ENCODE measurements at places on chromosomes 6 and 20.
A peak's percentile ranks its signal among the peaks of the same experiment; 100 is the strongest.

GRCh38 chr20:49579195-49579594, 11.3 kb upstream of the PTGIS start:
- no peaks in the 10 kb centered on the region for H3K4me1 ChIP-seq
- no peaks in the 10 kb centered on the region for H3K27me3 ChIP-seq

DNA sequence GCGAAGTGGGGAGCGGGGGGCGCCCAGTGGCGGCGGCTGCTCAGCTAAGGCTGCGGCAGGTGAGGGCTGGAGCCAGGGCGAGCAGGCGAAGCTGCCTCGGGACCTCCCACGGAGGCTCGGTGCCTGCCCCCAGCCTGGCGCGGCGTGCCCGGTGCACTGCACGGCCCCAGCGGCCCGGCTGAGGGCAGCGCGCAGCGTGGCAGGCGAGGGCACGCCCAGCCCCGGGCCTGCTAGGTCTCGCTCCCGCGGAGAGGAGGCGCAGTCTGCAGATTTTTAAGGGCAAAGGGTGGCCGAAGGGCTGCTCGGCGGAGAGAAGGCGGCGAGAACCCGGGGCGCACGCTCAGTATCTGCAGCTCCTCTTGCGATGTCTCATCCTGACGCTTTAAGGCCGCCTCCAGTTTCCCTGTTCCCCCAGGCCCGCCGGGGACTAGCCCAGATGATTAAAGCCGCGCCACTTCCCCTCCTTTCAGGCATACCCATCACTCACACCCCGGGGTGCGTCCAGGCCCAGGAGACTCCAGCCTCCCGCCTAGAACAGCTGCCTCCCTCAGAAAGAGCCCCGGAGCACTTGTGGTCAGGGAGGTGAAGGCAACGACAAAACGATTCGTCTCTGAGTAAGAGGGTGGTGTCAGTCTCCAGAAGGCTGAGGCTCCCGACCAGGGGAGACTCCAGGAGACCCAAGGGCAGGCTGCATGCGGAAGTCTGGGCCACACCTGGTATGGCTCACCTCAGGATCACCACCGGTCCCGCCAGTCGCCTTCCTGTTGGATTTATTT, at the start of gene FERMT1:
Gene FERMT1 (minus strand): TSS at position 158 of the 776 bp plus-strand sequence. CDS start 3,476 bp downstream, outside the sequence.
- peak; percentile 61 for DNase-seq
- no peaks in the 10 kb centered on the region for H3K36me3 ChIP-seq
- peaks cover 9% of the 10 kb centered on the region for H3K27me3 ChIP-seq
- peak within 1 kb of the TSS; percentile 62 for H3K4me3 ChIP-seq

DNA sequence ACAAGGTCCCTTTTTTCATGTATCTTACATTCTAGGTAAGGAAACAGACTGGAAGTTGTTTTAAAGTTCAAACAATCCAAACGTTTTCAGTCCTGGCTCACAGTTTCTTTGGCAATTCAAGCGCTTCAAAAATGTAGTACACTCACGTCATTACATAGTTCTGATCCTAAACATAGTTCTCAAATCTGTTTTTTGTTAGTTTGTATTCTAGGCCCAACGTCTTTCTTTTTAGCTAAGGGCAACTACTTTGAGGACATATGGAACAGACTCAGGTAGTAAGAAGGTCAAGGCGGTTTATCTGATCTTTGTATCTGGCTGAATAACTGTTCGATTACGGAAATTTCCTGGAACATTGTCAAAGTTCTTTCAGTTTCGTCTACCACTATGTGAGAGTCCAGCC, 36.9 kb upstream of the PLCB4 start:
- H3K27me3 ChIP-seq, result no peaks in the 10 kb centered on the region
- no peaks in the 10 kb centered on the region for H3K4me1 ChIP-seq
- H3K27ac ChIP-seq, result no peak overlapping the region
- H3K36me3 ChIP-seq, result no peaks in the 10 kb centered on the region
- DNase-seq, result no peak

- no peaks in the 10 kb centered on the region for H3K27me3 ChIP-seq
- no peaks in the 10 kb centered on the region for H3K36me3 ChIP-seq
- H3K4me1 ChIP-seq, result no peaks in the 10 kb centered on the region
- DNase-seq, result peak; percentile 86
- H3K27ac ChIP-seq, result no peak overlapping the region
These were observed 71.6 kb downstream of the GPX5 start for GRCh38 chr6:28597217-28597835.

GRCh38 chr6:106586815-106587415, 42.4 kb downstream of the RTN4IP1 start:
- no peaks in the 10 kb centered on the region for H3K4me1 ChIP-seq
- H3K36me3 ChIP-seq, result peaks cover 28% of the 10 kb centered on the region
- no peak overlapping the region for H3K4me3 ChIP-seq
- H3K27me3 ChIP-seq, result no peaks in the 10 kb centered on the region
